CD4-positive, alpha-beta T cell treated with Interleukin-12 subunit alpha and Interleukin-12 subunit beta, for 1 hour (primary cell): ENCODE measurements at places on chromosomes 4 and X.

DNA sequence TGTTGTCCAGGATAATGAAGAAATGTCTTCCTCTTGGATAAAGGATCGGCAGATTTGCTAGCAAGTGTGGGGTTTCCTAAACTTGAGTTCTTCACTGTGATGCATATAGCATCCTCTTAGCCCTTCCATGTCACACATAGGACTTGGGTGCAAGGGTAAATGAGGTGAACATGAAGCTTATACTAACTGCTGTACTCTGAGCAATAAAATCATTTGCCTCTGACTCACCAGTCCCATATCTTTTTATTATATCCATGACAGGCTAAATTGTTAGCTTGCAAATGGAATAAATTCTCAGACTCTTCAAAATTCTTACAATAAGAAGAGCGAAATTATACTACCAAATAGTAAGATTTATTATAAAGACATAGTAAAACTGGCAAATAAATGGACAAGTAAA is 14.7 kb upstream of the TBC1D1 start:
- no peak for DNase-seq

DNA sequence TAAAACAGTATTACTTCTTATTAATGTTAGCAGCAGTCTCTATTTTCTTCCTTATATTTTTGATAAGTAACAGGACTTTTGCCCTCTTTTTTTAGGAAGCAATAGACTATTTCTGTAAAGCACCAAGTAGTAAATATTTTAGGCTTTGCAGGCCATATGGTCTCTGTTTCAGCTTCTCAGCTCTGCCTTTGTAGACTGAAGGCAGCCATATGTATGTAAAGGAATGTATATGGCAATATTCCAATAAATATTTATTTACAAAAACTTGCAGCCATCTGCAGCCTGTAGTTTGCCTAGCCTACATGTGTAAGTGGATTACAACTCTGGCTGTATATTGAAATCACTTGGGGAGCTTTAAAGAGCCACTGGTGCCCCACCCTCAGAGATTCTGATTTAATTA is 15.0 kb downstream of the RADX start:
- no peak for DNase-seq

GRCh38 chr4:53551958-53552357 is 39.3 kb downstream of the LNX1 start:
- no peak for DNase-seq

- DNase-seq: peak; percentile 11
Measured at GRCh38 chrX:20523626-20524312, 257.1 kb upstream of the RPS6KA3 start.

GRCh38 chr4:101326576-101326975 is 20.8 kb downstream of the PPP3CA start:
- DNase-seq: no peak
